Breast epithelium (tissue), 4 donors: ENCODE measurements at places on chromosomes 6 and 20. TPM values are rescaled to one million over a fixed set of nuclear protein-coding genes. Genes with fewer than 3 reads are reported as not detected.

Gene MOG
- not detected for total RNA-seq

Gene SLPI
- 248 TPM for total RNA-seq

Gene TXLNB
- 2.9 TPM for total RNA-seq

Gene CDSN
- total RNA-seq, result 0.59 TPM

GRCh38 chr20:57199656-57200405 is 66.6 kb downstream of the BMP7 start:
- DNase-seq, result no peak
- H3K4me3 ChIP-seq, result no peak overlapping the region
- no peak overlapping the region for H3K27ac ChIP-seq

DNA sequence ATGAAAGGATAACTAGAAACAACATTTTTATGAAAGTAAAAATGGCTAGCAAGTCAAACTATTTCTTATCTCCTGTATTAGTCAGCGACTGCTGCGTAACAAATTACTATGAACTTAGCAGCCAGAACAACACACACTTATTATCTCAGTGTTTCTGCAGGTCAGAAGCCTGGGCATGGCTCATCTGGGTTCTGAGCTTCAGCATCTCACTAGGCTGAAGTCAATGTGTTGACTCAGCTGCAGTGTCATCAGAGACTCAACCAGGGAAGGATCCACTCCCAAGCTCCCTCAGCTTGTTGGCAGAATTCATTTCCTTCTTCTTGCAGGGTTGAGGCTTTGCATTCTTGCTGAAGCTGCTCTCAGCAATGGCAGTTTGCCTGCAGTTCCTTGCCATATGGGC is 33.2 kb upstream of the IGF2R start:
- no peaks in the 10 kb centered on the region for H3K36me3 ChIP-seq
- H3K27ac ChIP-seq, result no peak overlapping the region
- no peak overlapping the region for H3K4me3 ChIP-seq

GRCh38 chr6:45979311-45979710 is 36.3 kb downstream of the CLIC5 start:
- no peaks in the 10 kb centered on the region for H3K36me3 ChIP-seq
- H3K27ac ChIP-seq, result no peak overlapping the region

GRCh38 chr6:41970436-41970846 is 28.8 kb upstream of the CCND3 start:
- no peak overlapping the region for H3K4me3 ChIP-seq
- H3K4me1 ChIP-seq, result no peaks in the 10 kb centered on the region
- H3K27ac ChIP-seq, result no peak overlapping the region
- no peaks in the 10 kb centered on the region for H3K36me3 ChIP-seq
- DNase-seq, result no peak

- H3K4me1 ChIP-seq, result no peaks in the 10 kb centered on the region
Measured at GRCh38 chr20:38460040-38460623, 12.5 kb upstream of the RALGAPB start.

GRCh38 chr6:128071212-128071611 is 170.4 kb upstream of the THEMIS start:
- no peaks in the 10 kb centered on the region for H3K36me3 ChIP-seq
- no peak overlapping the region for H3K27ac ChIP-seq
- H3K4me3 ChIP-seq, result no peak overlapping the region
- DNase-seq, result no peak
- no peaks in the 10 kb centered on the region for H3K4me1 ChIP-seq
- H3K27me3 ChIP-seq, result no peaks in the 10 kb centered on the region

GRCh38 chr6:19603721-19604120 is 233.4 kb upstream of the ID4 start:
- H3K27me3 ChIP-seq, result no peaks in the 10 kb centered on the region
- H3K4me1 ChIP-seq, result no peaks in the 10 kb centered on the region
- no peak overlapping the region for H3K4me3 ChIP-seq
- H3K27ac ChIP-seq, result no peak overlapping the region

DNA sequence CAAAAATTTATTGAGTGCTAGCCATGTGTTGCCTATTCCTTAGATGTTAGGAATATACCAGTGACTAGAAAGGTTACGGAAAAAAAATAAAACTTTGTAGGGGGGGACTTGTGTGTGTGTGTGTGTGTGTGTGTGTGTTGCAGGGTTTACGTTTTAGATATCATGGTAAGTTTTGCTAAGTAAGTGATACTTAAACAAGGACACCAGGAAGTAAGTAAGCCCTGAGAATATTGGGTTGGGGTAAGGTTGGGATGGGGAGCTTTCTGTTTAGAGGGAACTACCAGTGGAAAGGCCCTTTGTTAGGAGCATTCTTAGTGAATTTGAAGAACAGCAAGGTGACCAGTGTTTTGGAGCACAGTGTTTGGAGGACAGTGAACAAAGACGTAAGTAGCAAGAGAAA is 30.3 kb downstream of the NCOA3 start:
- H3K4me3 ChIP-seq, result no peak overlapping the region
- H3K4me1 ChIP-seq, result no peaks in the 10 kb centered on the region
- no peak for DNase-seq
- no peaks in the 10 kb centered on the region for H3K27me3 ChIP-seq
- H3K27ac ChIP-seq, result no peak overlapping the region

DNA sequence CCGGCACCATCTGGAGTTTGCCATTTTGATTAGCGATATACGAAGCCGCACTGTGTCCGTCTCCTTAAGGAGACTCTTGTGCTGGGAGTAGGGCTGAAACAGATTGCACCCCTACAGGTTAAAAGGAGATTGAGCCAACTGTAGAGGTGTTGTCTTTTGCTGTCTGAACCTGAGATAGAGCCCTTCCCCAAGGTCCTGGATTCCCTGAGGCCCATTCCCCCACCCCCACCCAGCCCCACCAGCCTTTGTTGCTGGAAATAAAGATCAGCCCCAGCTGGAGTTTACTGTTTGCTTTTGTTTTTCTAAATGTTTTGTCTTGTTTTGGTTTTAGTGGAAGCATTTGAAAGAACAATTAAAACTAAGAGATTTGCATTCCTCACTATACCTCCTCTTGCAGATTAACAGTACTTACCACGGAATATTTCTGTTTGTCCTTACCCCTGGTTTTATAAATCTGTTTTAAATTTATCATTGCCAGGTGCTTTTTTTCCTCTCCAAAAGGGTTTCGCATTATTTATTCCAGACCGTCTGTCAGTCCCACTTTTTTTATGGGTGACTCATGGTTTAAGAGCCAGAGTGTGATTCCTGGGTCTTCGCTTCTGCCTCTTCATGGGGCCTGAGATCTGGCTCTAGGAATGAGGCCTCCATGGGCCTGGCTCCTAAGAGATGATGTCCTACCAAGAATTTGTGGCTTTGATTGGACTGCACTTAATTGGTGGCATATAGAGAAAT is 169.2 kb downstream of the DTNBP1 start:
- no peaks in the 10 kb centered on the region for H3K36me3 ChIP-seq
- DNase-seq, result no peak
- no peak overlapping the region for H3K27ac ChIP-seq

- no peaks in the 10 kb centered on the region for H3K27me3 ChIP-seq
- H3K4me3 ChIP-seq, result no peak overlapping the region
- peak overlapping the region; percentile 27 for H3K27ac ChIP-seq
- H3K4me1 ChIP-seq, result no peaks in the 10 kb centered on the region
Measured at GRCh38 chr6:122116119-122116834, 283.2 kb upstream of the HSF2 start.

DNA sequence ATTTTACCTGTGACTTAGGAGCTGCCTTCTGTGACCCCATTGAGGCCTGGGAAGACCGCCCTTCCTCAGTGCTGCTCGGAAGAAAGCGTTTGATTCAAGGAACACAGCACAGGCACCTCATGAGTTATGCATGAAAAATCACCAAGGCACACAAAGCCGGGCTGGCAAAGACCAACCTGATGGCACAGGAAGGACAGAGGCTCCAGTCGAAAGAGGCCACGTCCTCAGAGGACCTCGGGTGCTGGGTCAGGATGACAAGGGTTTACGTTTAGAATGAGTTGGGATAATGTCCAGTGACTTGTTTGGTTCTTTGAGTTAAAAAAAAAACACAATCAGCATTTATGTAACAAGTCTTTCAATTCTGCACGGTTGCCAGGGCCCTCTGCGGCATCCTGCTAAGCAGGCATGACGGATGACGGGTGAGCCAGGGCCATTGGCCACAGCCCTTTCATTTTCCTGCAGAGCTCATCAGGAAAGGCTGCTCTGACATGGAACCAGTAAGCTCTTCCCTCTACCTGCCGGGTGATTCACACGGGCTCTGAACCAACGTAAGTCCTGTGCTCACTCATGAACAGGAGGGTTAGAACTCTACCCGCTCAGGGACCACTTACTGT is 112.8 kb downstream of the DACT2 start:
- DNase-seq, result no peak
- H3K4me3 ChIP-seq, result no peak overlapping the region
- no peaks in the 10 kb centered on the region for H3K36me3 ChIP-seq
- H3K27me3 ChIP-seq, result no peaks in the 10 kb centered on the region

GRCh38 chr6:53244958-53245357 is 96.3 kb upstream of the GCM1 start:
- H3K4me3 ChIP-seq, result no peak overlapping the region
- H3K36me3 ChIP-seq, result no peaks in the 10 kb centered on the region
- no peaks in the 10 kb centered on the region for H3K27me3 ChIP-seq

DNA sequence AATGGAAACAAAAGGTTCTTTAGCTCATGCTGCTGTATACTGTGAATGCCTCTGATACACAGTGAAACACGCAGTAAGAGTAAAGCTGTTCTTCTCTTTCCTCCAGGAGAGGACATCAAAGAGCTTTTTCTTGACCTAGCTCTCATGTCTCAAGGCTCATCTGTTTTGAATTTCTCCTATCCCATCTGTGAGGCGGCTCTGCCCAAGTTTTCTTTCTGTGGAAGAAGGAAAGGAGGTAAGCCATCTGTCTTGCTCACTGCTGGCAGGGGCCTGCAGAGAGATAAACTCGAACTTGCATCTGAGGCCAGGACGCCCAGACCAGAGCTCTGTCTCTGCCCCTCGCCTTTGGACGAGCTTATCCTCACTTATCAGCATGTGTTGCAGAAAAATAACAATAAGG is 37.7 kb downstream of the LY86 start:
- no peaks in the 10 kb centered on the region for H3K4me1 ChIP-seq
- H3K27me3 ChIP-seq, result no peaks in the 10 kb centered on the region
- H3K27ac ChIP-seq, result no peak overlapping the region
- no peaks in the 10 kb centered on the region for H3K36me3 ChIP-seq
- DNase-seq, result no peak
